ENCODE measurements at places on chromosomes 1 and 21. TPM values are rescaled to one million over a fixed set of nuclear protein-coding genes. Genes with fewer than 3 reads are reported as not detected.

ACOT11 gene
- 10.4 TPM for total RNA-seq

RASSF5 gene
- 40.9 TPM for total RNA-seq

DNA sequence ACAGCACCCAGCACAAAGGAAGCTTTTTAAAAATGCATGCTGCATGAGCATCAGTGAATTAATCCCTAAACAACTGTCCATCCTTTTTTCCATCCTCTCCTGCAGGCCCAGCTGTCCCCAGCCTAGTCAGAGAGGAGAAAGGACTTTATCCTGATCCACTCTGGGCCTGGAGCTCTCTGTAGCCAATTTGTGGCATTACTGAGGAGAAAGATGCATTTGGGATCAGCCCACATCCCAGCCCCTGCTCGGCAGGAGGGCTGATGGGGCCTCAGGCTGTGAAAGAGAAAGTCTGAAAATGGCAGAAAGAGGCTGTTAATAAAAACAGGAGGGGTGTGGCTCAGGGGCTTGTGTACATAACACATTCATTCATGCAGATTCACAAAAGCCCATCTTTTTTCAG, 37.5 kb upstream of the ATP2B4 start:
- no peaks in the 10 kb centered on the region for H3K36me3 ChIP-seq
- no peak overlapping the region for H3K27ac ChIP-seq
- no peak for DNase-seq
- H3K27me3 ChIP-seq = no peaks in the 10 kb centered on the region
- no peak overlapping the region for H3K4me3 ChIP-seq

RAP1A gene
- 121 TPM for total RNA-seq

GRCh38 chr1:228804640-228805413, 69.5 kb downstream of the RHOU start:
- H3K27ac ChIP-seq = no peak overlapping the region
- H3K27me3 ChIP-seq = no peaks in the 10 kb centered on the region
- H3K4me1 ChIP-seq = peaks cover 26% of the 10 kb centered on the region
- no peak overlapping the region for H3K4me3 ChIP-seq

All from left lung (tissue), 14 donors.